ENCODE measurements at places on chromosomes 16 and 17. TPM values are rescaled to one million over a fixed set of nuclear protein-coding genes. Genes with fewer than 3 reads are reported as not detected.

DNA sequence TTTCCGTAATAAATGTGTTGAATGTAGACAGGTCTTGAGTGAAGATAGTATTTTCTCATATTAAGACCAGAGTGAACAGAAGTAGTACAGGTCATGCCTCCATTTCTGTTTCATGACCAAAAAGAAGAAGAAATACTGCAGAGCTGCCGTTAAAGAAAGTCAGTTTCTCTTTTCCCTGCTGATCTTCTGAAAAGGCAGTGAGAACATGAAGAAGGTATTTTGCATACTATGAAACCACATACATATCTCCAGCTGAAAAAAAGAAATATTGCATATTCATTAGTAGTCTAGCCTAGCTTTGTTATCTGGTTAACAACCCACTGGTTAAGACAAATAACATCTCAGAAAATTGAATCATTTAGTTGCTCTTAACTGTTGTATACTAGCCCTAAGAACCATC is 138.4 kb downstream of the PHKB start:
- no peak for DNase-seq

The UNC13D gene
- total RNA-seq: 1.5 TPM

The C17orf107 gene
- 1.8 TPM for total RNA-seq

The PIRT gene
- total RNA-seq: not detected

The SLFN12 gene
- 26.2 TPM for total RNA-seq

Measured in fibroblast of lung (primary cell).